H54 (cell line): ENCODE measurements at places on chromosomes 1 and 21.
A peak's percentile ranks its signal among the peaks of the same experiment; 100 is the strongest.

DNA sequence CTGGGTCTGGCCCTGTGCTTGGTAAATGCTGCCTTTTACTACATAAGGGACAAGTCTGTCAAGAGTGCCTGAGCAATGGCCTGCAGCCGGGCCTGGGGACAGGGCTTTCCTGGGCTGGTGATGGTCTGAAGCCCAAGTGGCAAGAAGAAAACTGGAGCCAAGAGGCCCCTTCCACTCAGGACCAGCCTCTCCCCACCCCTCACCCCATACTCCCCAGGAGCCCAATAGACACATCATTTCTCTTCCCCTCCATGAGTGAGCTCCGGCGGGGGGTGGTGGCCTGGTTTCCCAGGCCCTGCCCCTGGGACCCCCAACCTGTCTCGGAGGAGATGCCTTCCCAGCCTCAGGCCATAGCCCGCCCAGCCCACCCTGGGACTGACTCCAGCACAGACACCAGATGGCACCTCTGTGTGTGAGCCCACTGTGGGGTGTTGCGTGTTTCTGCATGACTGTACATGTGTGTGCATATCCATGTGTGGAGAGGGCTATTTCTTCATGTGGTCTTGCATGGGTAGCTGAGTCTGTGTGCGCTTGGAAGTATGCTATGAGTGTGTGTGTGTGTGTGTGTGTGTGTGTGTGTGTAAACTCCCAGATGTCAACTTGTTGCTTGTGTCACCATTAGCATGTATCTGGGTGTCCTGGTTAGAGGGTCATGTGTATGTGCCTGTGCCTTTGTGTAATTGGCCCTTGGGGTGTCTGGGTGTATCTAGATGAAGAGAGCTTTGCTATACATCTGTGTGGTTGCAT is 14.3 kb upstream of the LRP8 start:
- DNase-seq = no peak

DNA sequence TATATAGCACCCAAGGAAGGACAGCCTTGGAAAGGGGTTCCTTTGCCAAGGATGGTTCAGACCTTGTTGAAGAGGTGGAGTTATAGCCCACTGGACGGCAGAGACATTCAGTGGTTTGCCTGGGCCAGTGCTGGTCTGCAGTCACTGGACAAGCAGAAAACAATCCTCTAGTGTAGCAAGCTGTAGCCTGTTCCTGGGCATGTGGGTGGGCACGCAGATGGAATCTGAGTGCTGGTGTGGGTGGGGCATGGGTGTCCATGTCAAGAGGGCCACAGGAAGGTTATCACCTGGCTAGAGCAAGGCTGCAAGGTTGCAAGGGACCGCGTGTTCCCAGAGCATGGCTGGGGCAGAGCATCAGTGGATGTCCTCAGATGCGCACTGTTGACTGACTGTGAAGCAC is 244.7 kb downstream of the PTPRU start:
- DNase-seq = no peak

DNA sequence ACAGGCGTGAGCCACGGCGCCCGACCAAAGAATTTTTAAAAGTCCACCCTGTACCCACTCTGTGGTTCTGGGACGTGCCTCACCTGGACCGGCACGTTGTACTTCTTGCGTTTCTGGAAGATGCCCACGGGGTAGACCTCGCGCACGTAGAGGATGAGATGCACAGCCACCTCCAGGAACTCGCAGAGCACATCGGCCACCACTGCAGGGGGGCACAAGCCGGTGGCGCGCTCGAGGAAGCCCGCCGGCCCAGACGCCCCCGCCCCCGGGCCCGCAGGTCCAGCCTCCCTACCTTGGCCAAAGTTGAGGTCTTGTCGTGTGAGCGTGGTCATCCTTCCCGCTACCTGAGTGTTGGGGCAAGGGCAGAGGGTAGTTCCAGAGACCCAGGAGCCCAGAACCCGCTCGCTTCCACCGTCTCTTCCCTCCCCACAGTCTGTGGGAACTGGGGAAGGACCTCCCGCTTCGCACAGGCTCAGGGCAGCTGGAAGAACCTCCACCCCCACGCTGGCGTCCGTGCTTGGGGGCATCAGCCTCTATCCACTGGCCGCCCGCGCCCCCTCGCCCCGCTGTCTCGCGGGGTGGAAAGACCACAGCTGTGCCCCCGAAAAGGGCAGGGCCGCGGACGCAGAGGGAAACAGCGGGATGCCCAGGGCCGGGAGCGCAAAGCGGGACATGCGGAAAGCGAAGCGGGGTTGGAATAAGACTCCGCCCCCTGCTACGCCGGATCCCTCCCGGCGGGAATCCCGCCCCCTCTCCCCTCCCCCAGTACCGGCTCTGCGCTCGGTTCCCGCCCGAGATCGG is 478 bp downstream of the MAD2L2 start:
- DNase-seq = peak; percentile 47

GRCh38 chr1:150999051-150999674 is 7.5 kb downstream of the MINDY1 start:
- peak; percentile 84 for DNase-seq

- DNase-seq = no peak
Measured at GRCh38 chr1:228381356-228381755, 25.3 kb downstream of the TRIM11 start.

DNA sequence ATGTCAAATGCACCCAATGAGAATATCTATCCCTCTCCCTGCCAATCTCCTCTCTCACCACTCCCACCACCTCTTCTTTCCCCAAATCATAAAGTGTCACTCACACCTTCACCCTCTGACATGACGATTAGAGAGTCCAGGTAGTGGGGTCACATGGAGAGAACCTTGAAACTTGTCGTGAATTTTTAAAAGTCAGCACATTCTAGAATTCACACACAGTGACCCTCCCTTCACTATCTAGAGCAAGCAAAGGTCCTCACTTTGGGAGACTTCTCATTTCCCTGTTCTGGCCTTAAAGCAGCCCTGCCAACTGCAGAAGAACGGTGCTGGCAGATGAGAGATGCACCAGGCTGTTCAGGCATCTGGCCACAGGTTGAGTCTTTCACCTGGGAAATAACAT is 61.9 kb downstream of the CD34 start:
- no peak for DNase-seq

GRCh38 chr1:41609166-41609883 is 124.8 kb upstream of the EDN2 start:
- DNase-seq = no peak

GRCh38 chr1:65846866-65847265 is 54.2 kb downstream of the PDE4B start:
- no peak for DNase-seq

DNA sequence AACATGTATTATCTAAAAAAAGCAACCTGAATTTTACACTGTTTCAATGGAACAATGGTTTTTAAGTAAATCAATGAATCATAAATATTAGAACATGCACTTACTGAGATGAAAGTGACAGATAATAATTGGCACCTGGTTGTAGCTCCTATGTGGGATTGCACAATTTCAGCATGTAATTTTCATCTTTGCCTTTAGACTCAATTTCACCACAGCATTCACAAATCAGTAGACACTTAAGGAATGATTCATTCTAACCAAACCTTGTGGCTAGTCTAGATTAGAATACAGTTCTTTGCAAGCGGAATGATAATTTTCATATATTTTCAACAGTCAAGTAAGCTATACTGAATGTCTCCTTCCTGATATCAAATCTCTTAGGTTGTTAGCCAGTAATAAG is 853.4 kb downstream of the KCNT2 start:
- no peak for DNase-seq

GRCh38 chr1:238892612-238893011 is 493.8 kb upstream of the CHRM3 start:
- peak; percentile 7 for DNase-seq

GRCh38 chr21:36806103-36806502 is 107.2 kb downstream of the SIM2 start:
- no peak for DNase-seq

DNA sequence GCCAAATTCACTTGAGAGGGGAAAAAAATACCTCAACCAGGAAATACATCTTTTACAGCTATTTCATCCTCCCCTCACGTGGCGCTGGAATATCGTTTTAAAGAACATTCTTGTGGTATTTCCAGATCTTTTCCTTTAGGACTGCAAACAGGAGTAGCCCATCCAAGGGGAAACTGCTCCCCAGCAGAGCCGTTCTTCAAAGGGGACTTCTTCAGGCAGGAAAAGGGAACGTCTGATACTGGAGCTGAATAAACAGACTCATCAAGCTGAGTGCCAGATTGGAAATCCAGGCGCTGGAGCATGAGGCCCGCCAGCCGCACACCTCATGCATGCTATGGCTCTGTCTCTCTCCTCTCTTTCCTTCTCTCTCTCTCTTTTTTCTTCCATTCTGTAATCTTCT is 34.0 kb upstream of the PROX1 start:
- no peak for DNase-seq

GRCh38 chr1:22289307-22289995 is 146.6 kb upstream of the WNT4 start:
- no peak for DNase-seq

- DNase-seq = no peak
Measured at GRCh38 chr1:190759807-190760206, 282.1 kb upstream of the BRINP3 start.
